AG09319 (cell line): ENCODE measurements at places on chromosomes 5 and 9.

- DNase-seq: no peak
These were observed 184.3 kb downstream of the CTNND2 start for GRCh38 chr5:11719888-11720481.

DNA sequence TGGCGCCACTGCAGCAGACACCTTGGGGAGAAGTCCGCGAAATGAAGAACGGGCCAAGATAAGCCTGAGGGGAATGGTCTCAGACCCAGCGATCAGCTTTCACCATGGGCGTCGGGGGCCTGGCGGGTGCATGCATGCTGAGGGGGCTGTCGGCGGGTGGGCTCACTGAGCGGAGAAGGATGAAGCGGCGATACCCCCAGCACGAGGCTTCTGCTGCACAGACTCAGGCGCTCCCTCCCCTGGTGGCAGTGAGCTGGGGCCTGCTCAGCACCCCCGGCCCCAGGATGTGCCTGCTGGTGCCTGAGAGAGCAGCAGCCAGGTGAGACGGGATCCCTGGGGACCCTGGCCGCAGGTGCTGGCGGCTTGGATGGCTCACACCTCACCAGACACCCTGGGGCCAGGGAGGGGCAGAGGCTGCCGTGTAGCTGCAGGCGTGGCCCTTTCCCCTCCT is 31.2 kb downstream of the CEP72 start:
- DNase-seq: no peak

- peak; percentile 19 for DNase-seq
These were observed 44.5 kb downstream of the AGXT2 start for GRCh38 chr5:35003018-35003957.

DNA sequence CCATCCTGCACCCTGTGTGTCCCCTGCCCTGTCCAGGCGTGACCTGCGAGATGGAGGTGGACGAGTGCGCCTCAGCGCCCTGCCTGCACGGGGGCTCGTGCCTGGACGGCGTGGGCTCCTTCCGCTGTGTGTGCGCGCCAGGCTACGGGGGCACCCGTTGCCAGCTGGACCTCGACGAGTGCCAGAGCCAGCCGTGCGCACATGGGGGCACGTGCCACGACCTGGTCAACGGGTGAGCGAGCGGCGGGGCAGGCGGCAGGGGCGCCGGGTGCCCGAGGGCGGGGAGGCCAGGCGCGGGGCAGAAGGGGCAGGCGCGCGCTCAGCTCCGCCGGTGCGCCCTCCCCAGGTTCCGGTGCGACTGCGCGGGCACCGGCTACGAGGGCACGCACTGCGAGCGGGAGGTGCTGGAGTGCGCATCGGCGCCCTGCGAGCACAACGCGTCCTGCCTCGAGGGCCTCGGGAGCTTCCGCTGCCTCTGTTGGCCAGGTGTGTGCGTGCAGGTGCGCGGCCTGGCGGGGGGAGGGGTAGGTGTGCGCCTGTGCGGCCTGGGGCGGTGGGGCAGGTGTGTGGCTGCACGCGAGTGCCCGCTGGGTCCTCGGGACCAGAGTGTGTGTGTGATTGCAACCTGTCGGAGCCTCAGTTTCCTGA is 10.0 kb downstream of the CRB2 start:
- DNase-seq: no peak

- DNase-seq: no peak
These were observed 5.2 kb upstream of the BARX1 start for GRCh38 chr9:93960221-93960970.

DNA sequence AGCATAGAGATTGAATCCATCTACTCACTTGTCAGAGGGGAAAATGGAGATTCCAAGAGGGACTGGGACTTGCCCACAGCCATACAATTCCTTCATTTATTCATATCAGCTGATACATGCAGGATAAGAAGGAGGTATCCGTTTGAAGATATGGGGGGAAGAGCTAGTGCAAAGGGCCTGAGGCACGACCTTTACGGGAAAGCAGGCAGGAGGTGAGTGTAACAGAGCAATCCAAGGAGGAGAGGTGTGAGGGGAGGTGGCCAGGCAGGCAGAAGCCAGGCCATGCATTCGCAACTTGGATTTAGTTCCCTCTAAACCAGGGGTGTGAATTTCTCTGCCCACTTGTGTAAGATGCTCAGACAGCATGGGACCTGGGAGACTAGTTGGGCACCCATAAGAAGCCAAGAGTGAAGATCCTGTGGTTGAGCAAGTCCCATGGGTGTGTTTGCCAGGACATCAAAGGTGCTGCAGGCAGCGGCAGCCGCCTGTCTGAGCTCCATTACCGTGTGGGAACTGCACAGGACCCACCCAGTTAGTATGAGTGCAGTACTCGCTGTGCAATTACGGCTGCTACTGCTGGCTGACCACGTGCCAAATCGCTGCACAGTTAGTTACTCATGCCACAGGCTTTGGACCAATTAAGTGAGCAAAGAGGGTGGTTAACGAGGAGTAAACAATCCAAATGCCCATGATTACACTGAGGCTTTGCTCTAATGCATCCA is 31.4 kb upstream of the FAT2 start:
- no peak for DNase-seq
